Activated CD4-positive, alpha-beta T cell treated with anti-CD3 and anti-CD28 coated beads, Interleukin-2, Interleukin-6, amounts not matched to agents 100 ng/mL and 50 ng/mL, durations not matched to agents 16 hours and 8 hours (primary cell): ENCODE measurements at places on chromosomes 4 and X.

DNA sequence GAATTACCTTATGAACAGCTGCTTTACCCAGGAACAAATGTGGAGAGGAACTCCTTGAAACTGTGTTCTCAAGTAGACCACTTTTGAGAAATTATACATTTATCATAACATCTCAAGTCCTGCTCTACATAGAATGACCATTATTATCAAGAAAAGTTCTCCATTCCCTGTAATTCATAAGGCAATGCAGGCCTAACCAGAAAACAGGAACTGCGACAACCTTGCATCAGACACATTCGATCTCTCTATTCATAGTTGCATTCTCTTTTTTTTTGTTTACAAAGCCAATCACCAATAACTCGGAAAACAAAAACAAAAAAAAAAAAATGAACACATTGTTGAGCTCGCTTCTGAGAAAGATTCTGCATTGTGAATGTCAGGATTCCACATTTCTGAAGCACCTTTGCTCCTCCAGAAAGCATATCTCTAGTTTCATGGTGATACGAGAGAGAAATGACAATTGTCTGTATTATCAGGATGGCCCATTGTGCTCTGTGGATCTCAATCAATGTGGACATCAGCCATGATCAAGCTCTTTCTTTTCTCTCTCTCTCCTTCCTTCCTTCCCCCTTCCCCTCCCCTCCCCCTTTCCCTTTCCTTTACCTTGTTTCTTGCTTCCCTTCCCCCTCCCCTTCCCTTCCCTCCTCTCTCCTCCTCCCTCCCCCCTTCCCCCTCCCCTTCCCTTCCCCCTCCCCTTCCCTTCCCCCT is 32.4 kb upstream of the CD99 start:
- no peak for DNase-seq

DNA sequence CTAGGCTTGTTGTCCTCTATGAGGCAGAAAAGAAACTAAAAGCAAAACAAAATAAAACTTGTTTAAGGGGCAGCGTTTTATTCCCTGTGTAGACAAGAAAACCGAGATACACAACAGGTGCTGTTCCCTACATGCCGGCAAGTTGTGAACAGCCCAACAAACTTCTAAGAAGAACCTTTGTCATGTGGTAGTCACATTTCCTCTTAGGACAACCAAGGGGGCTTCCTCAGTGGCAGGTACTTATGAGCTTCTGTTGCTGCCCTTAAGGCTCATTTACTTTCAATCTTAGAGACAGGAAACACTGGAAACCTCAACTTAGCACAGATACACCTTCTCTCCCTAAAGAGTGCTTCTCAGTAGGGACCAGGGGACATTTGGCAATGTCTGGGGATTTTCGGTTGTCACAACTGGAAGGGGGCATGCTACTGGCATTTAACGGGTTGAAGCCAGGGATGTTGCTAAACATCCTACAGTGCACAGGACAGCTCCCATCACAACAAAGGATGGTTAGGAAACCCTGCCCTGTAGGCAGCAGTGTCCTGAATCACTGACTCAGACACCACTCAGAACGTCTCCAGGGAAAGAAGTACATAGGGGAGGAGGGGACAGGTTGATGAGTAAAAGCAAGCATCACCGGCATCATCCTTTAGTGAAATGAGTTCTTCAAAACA is 111.0 kb downstream of the ASB9 start:
- DNase-seq, result peak; percentile 69

DNA sequence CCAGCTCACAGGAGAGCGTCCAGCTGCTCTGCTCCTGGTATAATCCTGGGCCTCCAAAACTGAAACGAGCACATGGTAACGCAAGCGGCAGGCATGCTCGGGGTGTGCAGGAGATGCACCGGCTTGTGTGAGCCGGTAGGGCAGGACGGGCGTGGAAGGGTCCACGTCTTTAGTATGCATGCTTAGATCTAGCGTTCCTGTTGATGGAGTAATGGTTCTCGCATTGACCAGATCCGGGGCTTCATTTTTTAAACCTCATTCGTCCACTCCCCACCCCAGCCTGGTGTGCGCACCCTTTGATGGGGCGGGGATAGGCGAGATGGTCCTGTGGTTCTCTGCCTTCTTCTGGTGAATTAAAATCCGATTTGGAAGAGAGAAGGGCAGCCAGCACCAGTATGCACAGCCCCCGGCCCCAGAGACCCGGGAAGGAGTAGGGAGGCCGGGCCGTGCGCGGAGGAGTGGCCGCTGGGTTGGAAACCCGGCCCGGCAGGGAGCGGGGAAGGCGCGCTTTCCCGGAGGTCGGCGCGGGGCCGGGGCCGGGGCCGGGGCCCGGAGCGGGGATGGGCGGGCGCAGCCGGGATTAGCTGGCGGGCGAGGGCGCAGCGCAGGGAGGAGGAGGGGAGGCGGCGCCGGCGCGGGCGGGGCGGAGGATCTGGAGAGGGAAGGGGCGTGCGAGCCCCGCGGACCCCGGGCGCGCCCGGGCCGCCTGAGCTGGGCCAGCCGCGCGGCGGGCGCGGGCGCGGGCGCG is 39.9 kb downstream of the FAM149A start:
- DNase-seq, result peak; percentile 18

GRCh38 chr4:69523385-69524132 is 27.9 kb upstream of the UGT2B4 start:
- DNase-seq, result no peak

DNA sequence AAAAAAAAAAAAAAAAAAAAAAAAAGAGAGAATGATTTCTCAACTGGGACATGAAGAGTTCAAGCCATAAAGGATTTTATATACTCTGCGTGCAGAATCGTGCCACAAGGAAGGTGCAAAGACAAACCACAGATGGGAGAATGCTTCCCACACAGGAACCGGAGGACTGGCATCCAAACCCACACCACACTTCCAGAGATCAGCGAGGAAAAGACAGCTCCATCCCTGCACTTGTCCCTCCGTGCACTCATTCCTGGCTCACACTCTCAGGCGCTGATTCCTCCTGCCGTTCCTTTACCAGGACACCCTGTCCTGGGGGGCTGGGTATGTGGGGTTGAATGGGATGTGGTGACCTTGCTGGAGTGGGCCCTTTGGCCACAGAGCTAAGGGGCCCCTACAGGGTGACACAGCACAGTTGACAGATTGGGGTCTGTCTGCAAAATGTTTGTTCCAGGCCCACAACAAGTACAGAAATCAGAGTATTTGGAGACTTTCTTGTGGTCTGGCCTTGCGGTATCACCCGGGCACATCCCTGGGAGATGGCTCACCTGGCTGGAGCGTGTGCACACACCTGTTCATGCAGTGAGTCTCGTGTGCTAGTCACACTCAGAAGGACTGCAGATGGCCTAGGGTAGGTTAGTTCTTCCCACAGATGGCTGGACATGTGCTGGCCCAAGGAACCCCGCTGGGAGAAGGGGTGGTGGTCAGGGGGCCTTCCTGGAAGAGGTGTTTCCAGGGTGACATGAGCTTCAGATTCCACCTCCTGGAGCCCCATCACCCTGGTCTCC is 55.4 kb upstream of the GPR78 start:
- no peak for DNase-seq

DNA sequence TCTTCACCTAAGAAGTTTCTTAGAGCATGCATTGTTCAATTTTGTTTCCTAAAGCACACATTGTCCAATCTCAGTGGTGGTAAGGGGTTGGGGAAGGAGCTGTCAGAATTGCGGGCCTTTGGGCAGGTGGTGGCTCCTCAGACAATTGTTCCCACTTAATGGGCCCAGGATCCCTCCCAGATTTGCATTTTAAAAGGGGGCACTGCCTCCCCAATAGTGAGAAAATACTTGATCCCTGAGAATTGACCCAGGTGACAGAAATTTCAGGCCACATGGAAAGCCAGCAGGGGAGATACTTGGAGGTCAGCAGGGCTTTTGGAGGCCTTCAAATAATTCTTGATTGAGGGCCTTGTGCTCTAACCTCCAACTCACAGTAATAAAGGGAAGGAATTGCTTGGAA is 217.1 kb downstream of the ZNF674 start:
- DNase-seq, result no peak

DNA sequence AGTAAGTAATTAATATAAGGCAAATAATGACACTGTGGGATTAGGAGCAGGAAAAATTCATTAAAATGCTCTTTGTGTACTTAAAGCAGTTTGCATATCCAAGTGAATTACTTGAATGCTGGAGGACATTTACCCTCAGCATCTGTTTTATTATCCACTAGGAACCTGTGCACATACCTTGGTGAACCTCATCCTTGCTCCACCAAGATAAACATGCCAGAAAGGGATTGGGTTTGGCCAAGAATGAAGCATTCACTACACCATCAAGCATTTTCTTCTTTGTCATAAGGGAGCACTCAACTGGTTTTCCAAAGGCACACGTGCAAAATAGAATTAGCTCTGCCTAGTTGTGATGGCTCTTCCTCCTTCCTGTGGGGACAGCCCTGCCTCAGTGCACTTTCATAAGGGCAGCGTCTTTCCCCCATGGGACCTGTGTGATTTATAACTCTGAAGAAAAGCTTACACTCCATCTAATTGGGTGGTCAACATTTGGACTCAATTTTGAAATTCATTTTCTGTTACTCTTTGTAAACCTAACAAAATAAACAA is 291.7 kb downstream of the USP46 start:
- DNase-seq, result no peak

- DNase-seq, result no peak
Measured at GRCh38 chr4:172357006-172357540, 543.9 kb downstream of the GALNTL6 start.

GRCh38 chr4:139858436-139859205 is 193.0 kb downstream of the MGST2 start:
- peak; percentile 88 for DNase-seq

GRCh38 chr4:76188149-76188548 is 25.5 kb downstream of the SCARB2 start:
- DNase-seq, result no peak

DNA sequence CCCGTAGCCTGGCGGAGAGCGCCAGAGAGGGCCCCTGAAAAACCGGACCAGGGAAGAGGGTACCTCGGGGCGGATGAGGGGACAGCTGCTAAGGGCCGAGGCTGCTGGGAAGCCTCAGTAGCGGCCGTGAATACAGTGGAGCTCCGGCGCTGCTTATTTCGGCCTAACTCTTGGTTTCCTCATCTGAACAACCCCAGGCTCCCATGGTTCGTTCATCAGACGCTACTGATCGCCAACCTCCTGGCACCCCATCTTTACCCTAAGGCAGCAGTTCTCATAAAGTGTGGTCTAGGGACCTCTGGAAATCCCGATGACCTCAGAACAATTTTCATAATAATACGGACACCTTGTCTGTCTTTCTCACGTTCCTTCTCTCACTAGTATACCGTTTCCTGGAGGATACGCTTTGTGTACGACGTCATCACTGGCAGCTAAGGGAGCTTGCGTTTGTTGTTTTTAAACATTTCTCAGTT is 645 bp upstream of the RAB28 start:
- peak; percentile 41 for DNase-seq

DNA sequence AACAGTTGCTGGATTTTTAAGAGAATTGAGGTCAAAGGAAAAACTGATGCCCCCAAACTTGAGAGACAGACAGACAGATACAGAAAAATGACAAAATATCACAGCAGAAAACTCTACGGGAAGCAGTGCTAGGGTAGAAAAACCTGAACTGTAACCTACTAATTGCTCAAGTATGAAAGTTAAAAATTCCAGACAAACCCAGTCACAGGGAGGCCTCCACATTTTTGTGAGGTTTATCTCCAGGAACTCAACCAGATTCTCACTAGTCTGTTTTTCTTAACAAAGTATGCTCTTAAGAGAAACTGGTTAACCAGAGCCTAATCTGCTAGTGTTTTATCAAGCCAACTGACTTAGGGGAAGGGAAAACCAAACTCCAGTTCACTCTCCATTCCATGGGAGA is 19.9 kb upstream of the PPP3CA start:
- no peak for DNase-seq

GRCh38 chr4:89197920-89198319 is 86.6 kb downstream of the TIGD2 start:
- no peak for DNase-seq

DNA sequence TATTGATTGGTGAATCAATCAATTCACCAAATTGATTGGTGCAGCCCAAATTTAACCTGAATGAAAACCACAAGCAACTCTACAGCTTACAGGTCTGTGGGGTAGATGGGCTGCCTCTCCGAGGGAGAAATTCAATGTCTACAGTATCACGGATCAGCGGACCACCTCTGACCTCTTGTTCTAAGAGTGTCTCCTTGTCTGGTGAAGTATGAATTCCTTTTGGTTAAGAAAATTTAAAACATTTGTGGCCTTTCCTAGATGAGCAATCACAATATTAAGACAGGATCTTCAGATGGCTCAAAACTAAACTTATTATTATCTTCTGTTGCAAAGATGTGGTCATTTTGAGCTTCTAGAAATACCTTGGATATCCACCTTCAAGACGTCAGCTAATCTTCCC is 153.3 kb downstream of the IL15 start:
- no peak for DNase-seq

GRCh38 chr4:98358630-98359248 is 97.6 kb downstream of the RAP1GDS1 start:
- no peak for DNase-seq

GRCh38 chrX:28910487-28910886 is 323.2 kb downstream of the IL1RAPL1 start:
- DNase-seq, result no peak

GRCh38 chr4:37721995-37722638 is 35.9 kb upstream of the RELL1 start:
- DNase-seq, result peak; percentile 72

GRCh38 chr4:114922592-114922933 is 190.9 kb downstream of the NDST4 start:
- no peak for DNase-seq

GRCh38 chrX:112211459-112211858 is 128.9 kb upstream of the TRPC5 start:
- peak; percentile 71 for DNase-seq

GRCh38 chrX:110135618-110136017 is 132.7 kb downstream of the TMEM164 start:
- DNase-seq, result no peak

GRCh38 chr4:21470535-21470934 is 478.0 kb downstream of the KCNIP4 start:
- DNase-seq, result no peak

DNA sequence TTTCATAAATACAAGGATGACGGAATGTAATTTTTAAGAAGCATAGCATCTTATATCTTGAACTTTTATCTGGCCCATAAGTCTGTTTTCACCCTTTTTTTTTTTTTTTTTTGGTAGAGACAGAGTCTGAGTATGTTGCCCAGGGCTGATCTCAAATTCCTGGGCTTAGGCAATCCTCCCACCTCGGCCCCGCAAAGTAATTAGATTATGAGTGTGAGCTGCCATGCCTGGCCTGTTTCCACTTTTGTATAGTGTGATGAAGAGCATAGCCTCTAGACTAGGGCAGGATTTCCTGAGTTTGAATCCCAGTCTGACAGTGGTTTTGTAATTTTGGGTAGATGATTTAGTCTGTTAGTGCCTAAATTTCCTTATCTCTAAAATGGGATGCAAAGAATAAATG is 11.0 kb downstream of the STIM2 start:
- DNase-seq, result no peak

DNA sequence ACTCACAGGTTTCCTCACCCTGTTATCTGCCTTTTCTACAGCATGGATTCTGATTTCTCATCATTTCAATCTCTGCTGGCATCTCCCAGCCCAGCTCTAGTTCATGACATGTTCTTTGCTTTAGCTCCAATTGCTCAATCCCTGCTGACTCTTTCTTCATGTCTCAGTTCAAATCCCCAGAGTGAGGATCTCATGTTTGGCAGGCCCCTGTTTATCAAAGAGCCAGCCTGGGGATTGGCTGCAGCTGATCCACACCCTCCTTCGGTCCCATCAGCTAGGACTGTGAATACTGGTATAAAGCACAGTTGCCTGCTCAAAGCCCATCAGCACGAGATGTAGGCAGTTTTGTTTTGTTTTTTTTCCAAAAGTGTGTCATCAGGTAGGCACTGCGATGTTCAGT is 14.4 kb upstream of the CC2D2A start:
- DNase-seq, result no peak
